CD4-positive, alpha-beta T cell treated with Interleukin-21 for 1 hour (primary cell): ENCODE measurements at places on chromosomes 3 and 15.

GRCh38 chr3:169772897-169773816 lies at the start of gene MYNN:
TSS of gene MYNN (plus strand) at chr3:169773396. CDS start at chr3:169774296, 900 bp downstream.
- DNase-seq = peak; percentile 92

DNA sequence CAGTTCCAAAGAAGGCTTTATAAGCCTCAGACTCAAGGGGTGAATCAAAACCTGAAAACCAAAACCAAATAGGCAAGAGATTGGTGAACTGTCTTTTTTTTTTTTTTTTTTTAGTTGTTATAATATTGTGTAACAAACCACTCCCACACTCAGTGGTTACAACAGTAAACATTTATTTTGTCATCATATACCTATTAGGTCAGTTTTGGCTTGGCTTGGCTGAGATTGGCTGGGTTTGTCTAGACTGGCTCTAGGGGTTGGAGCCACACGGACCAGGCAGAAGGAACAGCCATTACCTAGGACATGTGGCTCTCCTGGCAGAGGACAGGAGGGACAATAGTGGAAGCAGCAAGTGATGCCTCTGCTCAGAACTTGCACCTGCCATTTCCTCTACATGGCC lies 26.4 kb upstream of the RYR3 start:
- DNase-seq = no peak

DNA sequence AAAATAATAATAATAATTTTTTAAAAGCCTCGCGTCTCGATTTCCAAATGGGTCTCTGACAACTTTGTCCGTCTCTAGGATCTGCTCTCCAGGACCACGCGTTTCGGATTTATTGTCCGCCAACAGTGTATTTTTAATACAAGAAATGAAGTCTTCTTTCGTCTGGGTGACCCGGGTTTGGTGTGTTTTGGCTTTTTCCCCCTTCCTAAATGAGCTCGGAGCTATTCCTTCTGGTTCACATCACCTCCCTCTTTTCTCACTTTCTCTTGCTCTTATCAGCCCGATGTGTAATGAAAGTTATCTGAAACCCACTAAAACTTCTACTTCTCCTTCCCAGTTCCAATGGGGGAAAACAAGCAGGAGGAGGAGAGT lies 516.7 kb downstream of the MECOM start:
- no peak for DNase-seq

- DNase-seq = no peak
Observed at GRCh38 chr3:45535665-45536064, 58.9 kb upstream of the LIMD1 start.

GRCh38 chr15:75945953-75946352 lies 42.3 kb downstream of the FBXO22 start:
- DNase-seq = no peak

DNA sequence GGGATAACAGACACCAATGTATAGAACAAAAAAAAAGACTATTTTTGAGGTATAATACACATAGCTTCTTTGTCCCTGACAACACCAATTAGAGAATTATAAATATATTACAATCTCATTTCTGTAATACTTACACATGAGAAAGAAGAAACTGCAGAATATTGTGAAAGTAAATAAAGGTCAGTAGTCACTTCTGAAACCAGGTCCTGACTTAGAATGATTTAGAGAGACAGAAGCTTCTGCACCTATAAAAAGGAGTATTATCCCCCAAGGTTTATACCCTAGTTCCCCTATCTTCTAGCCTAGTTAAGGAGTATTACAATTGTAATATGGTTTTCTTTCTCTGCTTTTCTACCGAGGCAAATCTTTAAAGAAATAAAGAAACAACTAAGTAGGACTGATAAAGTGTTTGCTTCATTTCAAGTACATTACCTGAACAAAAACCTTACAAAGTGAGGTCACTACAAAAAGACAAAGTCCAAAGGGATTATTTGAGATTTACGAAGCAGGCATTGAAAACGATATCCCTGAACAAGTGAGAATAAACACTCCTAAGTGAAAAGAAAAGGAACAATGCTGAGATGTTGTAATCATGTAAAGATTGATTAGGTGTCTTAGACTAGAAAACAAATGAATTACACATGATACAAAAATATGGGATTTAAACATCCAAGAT lies 103.0 kb downstream of the GBE1 start:
- no peak for DNase-seq

GRCh38 chr15:99250001-99250400 lies 620 bp upstream of the TTC23 start:
- DNase-seq = no peak

GRCh38 chr3:174295306-174296092 lies 563.6 kb upstream of the NAALADL2 start:
- DNase-seq = no peak

DNA sequence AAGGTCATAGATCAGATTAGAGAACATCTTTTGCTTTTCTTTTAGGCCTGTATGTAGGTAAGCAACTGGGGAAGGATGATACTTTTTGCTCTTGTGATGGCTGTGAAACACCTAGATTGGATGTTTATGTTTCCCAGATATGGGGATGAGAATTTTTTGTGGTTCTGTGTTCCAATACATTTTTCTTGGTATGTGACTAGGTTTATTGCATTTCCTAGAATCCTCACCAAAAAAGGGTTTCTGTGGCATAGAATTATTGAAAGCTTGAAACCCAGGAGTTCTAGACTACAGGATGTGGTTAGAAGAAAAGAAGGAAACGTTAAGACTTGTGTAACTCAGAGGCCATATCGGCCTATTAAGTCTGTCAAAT lies 25.8 kb downstream of the OXNAD1 start:
- DNase-seq = peak; percentile 61

DNA sequence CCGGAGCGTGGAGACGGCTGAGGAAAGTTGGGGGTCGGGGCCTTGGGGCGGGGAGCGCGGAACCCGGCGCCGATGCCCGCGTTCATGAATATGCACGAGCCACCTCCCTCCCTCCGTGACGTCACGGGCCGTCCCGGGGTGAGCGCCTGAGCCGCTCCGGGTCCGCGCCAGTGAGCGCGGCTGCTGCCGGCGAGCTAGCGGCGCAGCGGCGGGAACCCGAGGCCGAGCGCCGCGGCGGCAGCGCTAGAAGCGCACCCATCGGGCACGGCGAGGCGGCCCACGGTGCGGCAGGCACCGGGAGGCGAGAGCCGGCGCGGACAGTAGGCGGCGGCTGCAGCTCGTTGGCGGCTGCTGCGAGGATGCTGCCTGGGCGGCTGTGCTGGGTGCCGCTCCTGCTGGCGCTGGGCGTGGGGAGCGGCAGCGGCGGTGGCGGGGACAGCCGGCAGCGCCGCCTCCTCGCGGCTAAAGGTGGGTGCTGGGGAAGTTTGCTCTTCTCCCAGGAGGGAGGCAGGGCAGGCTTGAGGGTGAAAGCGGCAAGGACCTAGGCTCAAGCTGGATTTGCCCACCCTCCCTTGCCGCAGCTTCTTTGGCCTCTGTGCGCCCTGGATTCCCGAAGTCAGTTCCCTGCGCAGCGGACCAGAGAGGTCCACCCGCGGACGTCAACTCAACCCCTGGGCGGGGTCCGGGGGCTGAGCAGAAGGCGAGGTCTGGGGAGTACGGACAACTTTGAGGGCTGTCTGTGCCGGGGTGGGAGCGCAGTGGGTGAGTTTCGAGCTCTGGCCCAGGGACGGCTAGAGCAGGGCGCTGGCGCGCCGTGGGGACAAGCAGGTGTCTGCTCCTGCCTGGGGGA lies at the start of gene CLSTN2:
TSS of gene CLSTN2 (plus strand) at position 170 of the 850 bp plus-strand sequence.
- no peak for DNase-seq

DNA sequence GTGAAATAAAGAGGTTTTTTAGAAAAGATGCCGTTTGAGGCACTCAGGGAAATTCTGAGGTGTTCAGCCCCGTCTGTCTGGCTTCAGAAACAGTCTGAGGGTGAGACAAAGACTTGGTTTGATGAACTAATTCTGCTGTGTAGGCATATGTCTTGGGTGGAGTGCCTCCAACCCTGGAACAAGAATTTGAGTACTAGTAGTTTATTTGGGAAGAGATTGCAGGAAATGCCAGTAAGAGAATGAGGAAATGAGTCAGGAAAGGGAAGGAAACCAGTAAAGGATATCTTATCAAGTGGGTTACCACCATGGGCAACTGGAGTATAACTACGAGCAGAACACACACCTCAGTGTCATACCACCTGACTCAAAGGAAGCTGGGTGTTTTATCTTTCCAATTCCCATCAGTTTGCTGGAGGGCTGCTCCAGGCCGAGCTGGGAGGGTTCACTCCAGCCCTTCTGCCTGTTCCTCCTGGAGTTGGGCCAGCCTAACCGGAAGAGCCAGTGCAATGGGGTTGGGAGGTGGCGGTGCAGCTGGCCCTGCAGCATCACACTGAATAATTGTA lies 75.3 kb downstream of the TGFBR2 start:
- DNase-seq = no peak

GRCh38 chr3:190125436-190126068 lies 4.9 kb upstream of the P3H2 start:
- no peak for DNase-seq

- DNase-seq = no peak
Observed at GRCh38 chr3:173584093-173584837, 186.7 kb downstream of the NLGN1 start.

GRCh38 chr3:17995769-17996168 lies 253.3 kb upstream of the TBC1D5 start:
- DNase-seq = no peak

DNA sequence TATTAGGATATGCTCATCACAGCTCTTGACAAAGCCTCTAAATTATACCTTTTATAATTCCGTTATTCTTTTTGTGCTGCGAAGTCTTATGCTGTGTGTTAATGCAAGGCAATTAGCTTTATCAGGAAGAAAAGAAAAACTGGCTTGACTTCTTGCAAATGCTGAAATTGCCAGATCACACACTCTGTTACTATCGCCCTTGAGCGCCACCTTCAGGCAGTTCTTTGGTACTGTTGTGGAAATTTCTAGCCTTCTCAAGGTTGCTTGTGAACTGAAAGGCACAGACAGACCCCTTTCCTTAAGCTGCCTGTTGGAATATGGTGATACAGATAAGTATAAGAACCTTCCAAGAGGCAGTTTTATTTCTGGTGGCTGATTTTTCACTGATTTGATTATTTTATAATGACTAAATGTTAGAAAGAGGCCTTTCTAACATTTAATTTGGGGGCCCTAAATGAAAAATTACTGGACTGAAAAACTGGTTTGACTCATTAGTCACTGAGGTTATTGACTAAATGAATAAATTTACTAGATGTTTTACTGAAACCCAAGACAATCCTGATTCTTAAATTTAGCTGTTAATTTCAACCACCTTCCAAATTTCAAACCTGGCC lies 126.2 kb upstream of the RASGRP1 start:
- DNase-seq = peak; percentile 85

DNA sequence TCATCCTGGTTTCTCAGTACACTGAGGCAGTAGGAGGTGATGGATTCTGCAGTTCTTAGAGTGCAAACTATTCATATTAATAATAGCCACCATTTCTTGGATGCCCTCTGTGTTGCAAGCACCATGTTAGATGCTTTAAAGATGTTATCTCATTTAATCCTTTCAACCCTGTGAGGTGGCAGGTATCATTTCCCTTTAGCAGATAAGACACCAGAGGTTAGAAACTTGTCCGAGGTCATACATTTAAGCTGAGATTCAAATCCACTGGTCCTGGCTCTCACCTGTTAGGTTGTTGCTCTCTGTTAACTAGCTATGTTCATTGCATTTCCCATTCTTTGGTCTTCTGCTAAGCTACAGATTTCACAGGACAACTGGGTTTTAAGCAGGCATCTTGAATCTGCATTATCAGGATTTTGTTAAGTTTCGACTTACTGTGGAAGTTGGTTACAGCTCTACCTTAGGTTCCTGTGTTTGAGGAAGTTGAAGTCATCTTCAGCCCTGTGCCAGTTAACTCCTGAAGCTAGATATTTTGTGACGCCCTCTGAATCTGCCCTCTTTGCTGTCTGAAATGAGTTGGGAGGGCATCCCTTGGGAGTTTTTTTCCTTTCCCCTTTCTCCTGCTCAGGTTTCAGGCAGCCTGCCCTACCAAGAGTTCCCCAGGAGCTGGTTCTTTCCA lies 6.4 kb downstream of the PDE8A start:
- DNase-seq = peak; percentile 13

DNA sequence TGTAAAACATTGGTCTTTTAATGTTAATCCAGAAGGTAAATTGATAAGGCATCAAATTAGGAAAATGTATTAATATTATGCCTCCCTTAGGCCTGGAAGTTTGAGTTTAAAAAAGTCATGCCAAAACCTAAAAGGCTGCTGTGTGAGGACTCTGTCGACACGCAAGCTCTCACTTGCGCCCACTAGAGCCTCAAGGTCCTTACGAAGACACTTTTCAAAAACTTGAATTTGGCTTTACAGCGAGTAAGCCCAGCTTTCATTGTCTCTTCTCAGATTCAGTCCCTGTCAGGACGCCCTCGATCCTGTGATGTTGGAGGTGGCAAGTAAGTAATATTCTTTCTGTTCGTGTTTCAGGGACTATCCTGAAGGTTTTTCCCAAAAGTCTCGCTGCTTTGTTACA lies 89.7 kb downstream of the CRTC3 start:
- DNase-seq = peak; percentile 24

GRCh38 chr3:101640256-101640655 lies 36.7 kb downstream of the ZBTB11 start:
- DNase-seq = no peak

- DNase-seq = no peak
Observed at GRCh38 chr3:14617508-14618023, 34.0 kb upstream of the CCDC174 start.

DNA sequence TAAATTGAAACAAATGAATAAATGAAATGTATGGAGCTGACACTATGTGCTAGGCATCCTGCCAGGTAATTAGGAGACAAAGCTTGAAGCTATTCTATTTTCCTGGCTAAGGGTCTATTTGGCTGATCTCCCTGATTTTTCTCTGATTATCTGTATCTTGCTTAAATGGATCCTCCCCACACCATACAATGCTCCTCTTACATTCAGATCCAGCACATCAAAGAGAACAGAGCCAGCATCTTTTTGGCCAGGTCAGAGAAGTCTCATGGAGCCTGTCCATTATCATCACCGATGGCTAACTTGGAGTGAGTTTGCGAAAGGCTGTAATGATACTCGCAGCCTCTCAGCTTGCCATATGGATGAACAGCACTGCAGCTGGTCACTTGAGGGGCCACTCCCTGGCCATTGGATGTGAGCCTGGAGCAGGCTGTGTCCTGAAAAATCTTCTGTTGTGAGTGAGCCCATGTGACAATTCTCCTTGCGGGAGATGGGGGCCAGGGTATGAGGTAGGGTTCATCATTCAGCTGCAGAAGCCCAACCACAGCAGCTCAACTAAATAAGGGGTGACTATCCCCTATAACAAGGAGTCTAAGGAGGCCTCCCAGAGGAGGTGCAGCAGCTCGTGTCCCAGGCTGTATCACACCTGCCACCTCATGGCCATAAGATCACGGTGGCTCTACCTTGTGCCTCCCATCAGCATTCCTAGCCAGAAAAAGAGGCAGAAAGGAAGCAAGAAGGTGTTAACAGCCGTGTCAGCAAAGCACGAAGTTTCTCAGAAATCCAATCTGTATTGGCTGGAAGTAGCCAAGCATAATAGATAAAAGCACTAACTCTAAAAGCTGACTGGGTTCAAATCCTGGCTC lies 69.3 kb upstream of the ST8SIA2 start:
- DNase-seq = no peak

- DNase-seq = no peak
Observed at GRCh38 chr15:57537072-57537471, 54.6 kb upstream of the MYZAP start.

DNA sequence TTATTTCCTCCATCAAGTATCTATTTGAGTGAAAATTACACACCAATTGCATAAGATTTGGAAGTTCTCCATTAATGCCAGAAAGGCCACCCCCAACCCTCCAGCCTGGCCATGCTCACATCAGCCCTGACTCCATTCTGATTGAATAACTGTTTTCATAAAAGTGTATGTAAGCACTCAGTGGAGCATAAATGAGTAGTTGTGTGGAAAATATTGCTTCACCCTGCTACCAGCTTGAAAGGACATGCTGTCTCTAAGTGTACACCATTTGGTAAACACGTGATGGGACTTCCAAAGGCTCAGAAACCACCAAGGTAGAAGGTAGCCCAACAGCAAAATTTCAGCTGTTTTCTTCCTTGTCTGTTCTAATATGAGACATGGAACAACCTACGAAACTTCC lies 393.8 kb downstream of the ZNF385D start:
- no peak for DNase-seq
